HEK293T (cell line): ENCODE measurements at places on chromosomes 7 and 10.

DNA sequence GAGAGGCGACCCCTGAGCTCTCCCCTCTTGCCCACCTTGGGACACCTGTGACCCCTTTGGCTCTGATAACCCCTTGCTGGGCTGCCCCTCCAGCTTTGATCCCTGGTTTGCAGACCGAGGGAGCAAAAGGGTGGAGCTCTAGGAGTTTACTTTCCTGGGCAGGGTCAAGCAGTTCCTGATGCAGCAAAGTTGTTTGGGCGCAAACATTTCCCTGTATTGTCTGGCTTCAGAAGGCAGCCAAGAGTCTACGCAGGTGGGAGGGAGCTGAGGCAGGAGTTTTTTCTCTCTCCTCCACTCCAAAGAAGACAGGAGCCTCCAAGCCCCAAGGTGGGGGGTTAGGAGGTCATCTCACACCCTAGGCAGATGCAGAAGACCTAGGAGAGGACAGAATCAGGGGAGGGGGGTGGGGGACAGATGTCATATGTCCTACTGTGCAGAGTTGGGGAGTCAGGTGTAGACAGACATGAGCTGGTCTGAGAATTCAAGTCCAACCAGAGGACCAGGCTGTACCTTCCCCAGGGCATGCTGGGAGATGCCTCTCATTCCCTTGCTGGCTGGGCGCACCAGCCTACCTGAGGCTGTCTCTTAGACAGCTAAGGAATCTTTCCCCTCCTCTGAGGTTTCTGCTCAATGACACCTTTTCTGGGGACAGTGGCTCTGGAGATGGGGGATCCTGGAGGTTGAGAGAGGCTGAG lies 20.5 kb downstream of the TMEM270 start:
- DNase-seq, result no peak

DNA sequence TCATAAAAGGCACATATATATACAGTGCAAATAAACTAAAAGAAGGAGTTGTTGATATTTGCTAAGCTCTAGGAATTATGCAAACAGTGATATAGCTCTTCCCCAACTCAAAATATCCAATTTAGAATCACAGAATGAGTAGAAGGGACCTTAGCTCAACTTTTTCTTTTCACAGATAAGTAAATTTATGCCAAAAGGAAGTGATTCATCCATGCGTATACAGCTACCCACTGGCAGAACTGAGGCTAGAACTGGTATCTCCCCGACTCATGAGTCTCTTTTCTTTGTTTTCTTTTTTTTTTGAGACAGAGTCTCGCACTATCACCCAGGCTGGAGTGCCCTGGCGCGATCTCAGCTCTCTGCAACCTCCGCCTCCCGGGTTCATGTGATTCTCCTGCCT lies 54.2 kb upstream of the SVIL start:
- DNase-seq, result no peak

DNA sequence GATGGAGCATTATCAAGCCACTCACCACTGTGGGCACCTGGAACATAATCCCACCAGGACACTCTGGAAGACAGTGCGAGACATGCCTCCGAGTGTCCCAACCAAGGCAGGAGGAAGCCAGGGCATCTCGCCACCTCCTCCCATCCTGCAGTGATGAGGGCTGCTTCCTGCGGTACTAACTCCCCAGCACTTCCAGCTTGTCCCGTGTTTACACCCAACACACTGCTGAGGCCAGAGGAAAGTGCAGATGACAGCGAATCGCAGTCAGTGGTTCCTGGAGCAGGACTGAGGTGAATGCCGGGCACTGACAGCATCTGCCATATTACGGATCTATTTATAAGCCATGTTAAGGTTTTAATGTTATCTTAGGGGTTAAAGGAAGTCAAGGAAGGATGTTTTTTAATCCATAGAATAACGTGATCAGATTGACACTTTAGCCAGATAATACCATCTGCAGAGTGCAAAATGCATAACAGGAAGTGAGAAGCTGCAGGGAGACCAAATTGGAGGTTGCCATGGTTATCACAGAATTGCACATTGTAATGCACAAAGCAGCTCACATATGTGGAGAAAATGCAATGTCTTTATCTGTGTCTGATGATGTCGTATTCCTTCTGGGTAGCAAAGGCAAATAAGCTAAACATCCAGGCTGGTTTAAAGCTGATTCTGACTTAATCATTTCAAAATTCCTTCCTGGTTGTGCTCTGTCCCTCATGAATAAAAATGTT lies 314.1 kb upstream of the C7orf33 start:
- DNase-seq, result no peak

DNA sequence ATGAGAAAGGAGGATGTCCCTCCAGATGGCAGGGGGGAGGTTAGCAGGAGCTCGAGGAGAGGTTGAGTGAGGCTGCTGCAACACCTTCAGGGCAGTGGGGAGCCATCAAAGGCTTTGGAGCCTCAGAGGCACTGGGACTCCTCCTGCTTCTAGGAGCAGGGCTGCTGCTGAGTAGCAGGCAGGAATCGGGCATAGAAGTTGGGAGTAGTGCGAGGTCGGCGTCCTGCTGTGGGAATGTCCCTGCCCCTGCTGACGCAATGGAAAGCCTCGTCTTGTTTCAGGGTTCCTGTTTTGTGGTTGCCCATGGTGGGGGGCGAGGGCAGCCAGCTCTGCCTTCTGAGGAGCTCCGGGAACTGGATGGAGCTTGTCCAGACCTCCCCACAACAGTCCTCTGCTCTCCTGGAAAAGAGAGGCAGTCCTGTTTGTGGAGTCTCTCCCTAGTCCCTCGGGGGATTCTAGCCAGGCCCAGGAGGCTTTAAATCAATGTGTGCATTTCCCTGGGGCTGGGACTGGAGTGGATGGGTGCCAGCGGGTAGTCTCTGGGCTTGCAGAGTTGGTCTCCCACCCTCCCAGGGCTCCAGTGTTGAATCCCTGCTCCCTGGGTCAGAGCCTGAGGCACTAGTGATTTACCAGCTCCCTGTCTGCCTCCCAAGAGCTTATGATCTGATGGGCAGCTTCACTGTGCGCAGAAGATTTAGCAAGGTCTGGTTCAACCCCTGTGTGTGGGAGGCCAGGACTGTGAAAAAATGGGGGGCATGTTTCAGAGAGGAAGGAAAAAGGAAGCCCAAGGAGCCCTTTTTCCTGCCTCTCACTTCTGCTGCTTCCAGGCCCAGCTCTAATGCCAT lies 98.7 kb upstream of the PPIF start:
- no peak for DNase-seq

DNA sequence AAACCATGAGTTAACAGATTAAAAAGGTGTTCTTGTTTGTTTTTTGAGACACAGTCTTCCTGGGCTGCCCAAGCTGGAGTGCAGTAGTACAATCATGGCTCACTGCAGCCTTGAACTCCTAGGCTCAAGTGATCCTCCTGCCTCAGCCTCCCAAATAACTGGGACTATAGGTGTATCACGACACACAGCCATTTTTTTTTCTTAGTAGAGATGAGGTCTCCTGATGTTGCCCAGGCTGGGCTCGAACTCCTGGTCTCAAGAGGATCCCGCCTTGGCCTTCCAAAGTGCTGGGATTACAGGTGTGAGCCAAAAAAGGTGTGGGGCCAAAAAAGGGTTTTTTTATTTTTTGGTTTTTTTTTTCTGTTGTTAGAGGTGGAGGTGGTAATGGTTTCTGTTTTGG lies 29.3 kb downstream of the KMT2C start:
- no peak for DNase-seq

GRCh38 chr7:41732436-41732785 lies 29.5 kb upstream of the INHBA start:
- no peak for DNase-seq

- no peak for DNase-seq
Observed at GRCh38 chr10:110407301-110408170, 90.2 kb upstream of the DUSP5 start.

DNA sequence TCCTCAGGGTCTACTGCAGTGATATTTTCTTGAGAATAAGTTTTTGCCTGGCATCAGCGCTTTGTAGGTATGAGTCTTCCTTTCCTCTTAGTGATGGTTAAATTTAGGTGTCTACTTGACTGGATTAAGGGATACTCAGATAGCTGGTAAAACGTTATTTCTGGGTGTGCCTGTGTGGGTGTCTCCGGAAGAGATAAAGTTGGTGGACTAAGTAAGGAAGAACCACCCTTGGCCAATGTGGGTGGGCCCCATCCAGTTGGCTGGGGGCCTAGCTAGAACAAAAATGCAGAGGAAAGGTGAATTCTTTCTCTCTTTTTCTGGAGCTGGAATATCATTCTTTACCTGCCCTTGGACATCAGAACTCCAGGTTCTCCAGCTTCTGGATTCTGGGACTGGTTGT lies 138.8 kb downstream of the ADCYAP1R1 start:
- DNase-seq, result no peak

DNA sequence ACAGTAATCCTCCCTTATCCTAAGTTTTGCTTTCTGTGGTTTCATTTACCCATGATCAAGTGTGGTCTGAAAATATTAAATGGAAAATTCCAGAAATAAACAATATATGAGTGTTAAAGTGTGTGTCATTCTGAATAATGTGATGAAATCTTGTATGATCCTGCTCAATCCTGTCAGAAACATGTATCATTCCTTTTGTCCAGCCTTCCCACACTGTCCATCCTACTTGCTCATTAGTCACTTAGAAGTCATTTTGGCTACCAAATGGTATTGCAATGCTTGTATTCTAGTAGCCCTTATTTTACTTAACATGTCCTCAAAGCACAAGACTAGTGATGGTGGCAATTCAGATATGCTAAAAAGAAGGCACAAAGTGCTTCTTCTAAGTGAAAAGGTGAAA lies 1211.2 kb upstream of the SORCS1 start:
- no peak for DNase-seq

DNA sequence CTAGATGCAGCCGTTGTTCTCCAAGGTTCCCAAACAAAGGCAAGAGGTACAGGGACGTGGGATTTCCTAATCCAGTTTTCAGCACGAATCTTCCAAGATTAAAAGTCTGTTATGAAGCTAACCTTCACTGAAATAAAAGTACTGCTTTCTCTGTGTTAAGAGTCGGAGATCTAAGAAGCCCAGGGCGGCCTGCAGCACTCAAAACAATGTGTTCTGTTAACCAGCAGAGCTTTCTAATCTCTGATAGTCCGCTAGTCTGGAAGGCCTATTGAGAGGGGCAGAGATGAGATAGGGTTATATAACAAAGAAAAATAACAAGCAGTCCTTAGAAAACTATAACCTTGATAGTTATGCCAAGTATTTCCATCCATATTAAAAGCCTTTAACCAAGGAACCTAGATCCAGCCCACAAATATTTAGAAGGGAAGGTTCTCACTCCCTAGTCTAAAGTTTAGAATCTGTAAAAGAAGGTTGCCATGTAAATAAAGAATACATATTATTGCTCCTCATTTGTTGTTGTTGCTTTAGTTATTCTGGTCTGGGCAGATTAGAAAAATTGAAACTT lies 106.3 kb upstream of the SVIL start:
- DNase-seq, result no peak

DNA sequence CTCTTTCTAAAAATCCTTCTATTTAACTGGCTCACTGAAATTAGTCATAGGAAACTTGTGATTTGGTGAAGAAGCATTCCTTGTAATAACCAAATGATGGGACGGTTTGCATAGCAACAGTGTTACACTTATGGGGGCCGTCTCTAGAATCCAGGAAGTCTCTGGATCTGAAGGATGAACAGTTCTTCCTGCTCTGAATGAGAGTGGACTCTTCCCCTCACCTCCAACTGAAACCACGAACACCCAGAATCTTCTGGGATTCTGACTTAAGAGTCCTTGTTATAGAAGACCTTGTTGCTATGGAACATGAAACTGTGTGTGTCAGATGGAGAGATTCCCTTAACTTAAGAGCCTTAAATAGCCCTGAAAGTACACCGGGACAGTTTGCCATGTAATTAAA lies 23.2 kb downstream of the NOLC1 start:
- DNase-seq, result no peak

- peak; percentile 77 for DNase-seq
Observed at GRCh38 chr7:100130608-100131453, 4.1 kb downstream of the MBLAC1 start.

DNA sequence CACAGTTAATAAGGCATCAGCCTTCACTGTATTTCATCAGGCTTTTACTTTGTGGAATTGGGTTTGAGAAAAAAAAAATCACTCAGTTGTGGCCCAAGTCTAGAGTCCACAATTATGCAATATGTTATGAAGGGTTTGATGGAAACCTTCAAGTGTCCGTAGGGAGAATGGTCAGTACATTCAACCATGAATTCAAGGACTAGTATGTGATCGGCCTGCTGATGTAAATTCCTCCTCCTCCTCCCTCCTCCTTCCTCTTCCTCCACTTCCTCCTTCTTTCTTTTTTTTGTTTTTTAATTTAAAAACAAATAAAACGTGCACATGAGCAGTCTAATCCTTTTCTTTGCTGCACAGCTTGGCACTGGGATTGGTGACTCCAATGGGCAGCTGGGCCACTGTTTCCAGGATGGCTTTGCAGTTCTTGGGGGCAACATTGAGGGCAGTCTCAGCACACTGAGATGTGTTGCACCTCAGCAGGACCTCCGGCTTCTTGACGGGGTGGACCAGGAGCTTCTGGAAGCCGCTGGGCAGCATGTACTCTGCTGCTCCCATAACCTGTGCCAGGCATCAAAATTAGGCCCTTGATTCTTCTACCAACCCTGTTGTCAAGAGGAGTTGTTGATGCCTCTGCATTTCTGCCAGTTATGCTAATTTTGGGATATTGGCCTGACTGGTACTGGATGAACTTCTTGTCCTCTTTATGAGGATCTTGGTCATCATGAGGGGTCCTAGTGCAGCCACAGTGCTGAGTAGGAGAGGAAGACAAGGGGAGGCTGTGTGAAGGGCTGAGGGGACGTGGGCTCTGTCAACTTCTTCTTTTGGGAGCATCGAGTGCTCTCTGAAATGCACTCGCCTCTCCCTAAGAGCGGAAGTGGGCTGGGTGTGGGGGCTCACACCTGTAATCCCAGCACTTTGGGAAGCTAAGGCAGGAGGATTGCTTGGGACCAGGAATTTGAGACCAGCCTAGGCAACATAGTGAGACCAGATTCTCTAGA lies 9.3 kb upstream of the IL2RA start:
- DNase-seq, result no peak

GRCh38 chr10:49056356-49056755 lies 59.0 kb downstream of the VSTM4 start:
- DNase-seq, result no peak

DNA sequence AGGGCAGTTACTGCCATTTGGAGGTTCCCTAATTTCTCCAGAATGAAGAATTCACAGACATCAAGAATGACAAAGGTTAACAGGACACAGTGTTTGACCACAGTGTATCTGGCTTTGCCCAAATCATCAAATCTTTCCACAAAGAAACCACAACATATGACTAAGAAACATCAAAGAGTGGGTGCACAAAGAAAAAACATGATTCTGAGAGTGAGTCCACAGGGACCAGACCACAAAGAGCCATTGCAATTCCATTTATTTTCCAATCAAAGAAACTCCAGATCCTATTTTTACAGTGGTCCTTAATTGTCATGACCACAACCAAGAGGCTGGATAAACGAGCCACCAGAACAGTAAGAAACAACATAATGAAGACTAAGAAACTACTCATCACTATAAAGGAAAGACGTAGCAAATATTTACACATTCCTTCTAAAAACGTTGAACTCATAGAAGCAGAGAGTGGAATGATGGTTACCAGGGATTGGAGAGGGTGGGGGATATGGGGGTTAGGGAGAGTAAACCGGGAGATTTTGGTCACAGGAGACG lies 286.5 kb downstream of the DOCK4 start:
- no peak for DNase-seq
